Psoas muscle (tissue), 8 donors: ENCODE measurements at places on chromosomes 6 and 20. TPM values are rescaled to one million over a fixed set of nuclear protein-coding genes. Genes with fewer than 3 reads are reported as not detected.

DNA sequence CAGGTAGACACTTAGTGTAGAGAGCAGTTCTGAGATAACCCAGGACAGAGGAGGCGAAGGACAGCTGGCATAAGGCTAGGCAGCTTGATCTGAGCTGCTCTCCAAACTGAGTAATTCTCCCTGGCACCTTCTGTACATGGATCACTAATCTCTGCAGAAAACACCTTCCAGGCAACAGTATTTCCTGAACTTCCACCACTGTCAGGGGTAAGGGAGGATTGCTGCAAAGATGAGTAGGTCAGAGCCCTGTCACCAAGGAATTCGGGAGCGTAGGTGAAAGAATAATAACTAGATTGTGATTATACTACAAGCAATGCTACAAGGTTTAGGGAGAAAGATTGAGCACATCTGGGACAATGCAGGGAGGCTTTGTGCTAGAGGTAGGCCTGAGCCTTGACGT is 1.9 kb downstream of the HM13 start:
- no peak for DNase-seq
- H3K4me1 ChIP-seq: peaks cover 41% of the 10 kb centered on the region
- H3K4me3 ChIP-seq: peak overlapping the region; percentile 99
- peaks cover 21% of the 10 kb centered on the region for H3K36me3 ChIP-seq

GRCh38 chr6:130136798-130137197 is 86.0 kb downstream of the SAMD3 start:
- no peak overlapping the region for H3K4me3 ChIP-seq
- no peaks in the 10 kb centered on the region for H3K27me3 ChIP-seq
- no peaks in the 10 kb centered on the region for H3K4me1 ChIP-seq
- DNase-seq: no peak

- H3K36me3 ChIP-seq: no peaks in the 10 kb centered on the region
- DNase-seq: no peak
- no peaks in the 10 kb centered on the region for H3K4me1 ChIP-seq
- no peak overlapping the region for H3K27ac ChIP-seq
- no peaks in the 10 kb centered on the region for H3K27me3 ChIP-seq
Observed at GRCh38 chr6:167662075-167662880, 164.4 kb upstream of the AFDN start.

GRCh38 chr6:13873288-13874190 is 51.2 kb upstream of the RNF182 start:
- H3K4me3 ChIP-seq: peak overlapping the region; percentile 63
- DNase-seq: peak; percentile 70
- no peaks in the 10 kb centered on the region for H3K36me3 ChIP-seq
- peaks cover 9% of the 10 kb centered on the region for H3K4me1 ChIP-seq

The FAM162B gene
- 1.8 TPM for total RNA-seq

DNA sequence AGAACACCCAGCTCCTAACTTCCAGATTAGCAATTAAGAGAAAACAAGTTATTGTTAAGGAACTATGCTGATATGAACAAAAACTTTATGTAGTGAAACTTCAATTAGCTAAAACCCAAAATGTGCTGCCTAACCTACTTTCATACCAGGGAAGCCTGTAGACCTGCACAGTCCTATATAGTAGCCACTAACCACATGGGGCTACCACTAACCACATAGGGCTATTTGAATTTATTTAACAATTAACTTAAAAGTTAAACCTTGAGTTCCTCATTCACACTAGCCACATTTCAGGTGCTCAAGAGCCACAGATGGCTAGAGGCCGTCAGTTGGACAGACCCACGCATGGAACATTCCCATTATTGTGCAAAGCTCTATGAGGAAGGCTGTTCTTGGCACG is 72.4 kb upstream of the LAMP5 start:
- no peaks in the 10 kb centered on the region for H3K27me3 ChIP-seq
- H3K4me1 ChIP-seq: no peaks in the 10 kb centered on the region
- H3K36me3 ChIP-seq: no peaks in the 10 kb centered on the region
- no peak overlapping the region for H3K27ac ChIP-seq
- DNase-seq: no peak

GRCh38 chr20:36821964-36822437 is 48.4 kb upstream of the DSN1 start:
- DNase-seq: no peak
- peaks cover 5% of the 10 kb centered on the region for H3K36me3 ChIP-seq
- H3K4me1 ChIP-seq: peaks cover 9% of the 10 kb centered on the region
- H3K27ac ChIP-seq: no peak overlapping the region

The ATP6V1G2 gene
- 2.8 TPM for total RNA-seq

The CD24 gene
- total RNA-seq: 0.84 TPM

- no peaks in the 10 kb centered on the region for H3K4me1 ChIP-seq
- no peak overlapping the region for H3K27ac ChIP-seq
- H3K36me3 ChIP-seq: no peaks in the 10 kb centered on the region
- DNase-seq: no peak
- no peak overlapping the region for H3K4me3 ChIP-seq
Observed at GRCh38 chr6:6610031-6610591, 21.6 kb downstream of the LY86 start.

DNA sequence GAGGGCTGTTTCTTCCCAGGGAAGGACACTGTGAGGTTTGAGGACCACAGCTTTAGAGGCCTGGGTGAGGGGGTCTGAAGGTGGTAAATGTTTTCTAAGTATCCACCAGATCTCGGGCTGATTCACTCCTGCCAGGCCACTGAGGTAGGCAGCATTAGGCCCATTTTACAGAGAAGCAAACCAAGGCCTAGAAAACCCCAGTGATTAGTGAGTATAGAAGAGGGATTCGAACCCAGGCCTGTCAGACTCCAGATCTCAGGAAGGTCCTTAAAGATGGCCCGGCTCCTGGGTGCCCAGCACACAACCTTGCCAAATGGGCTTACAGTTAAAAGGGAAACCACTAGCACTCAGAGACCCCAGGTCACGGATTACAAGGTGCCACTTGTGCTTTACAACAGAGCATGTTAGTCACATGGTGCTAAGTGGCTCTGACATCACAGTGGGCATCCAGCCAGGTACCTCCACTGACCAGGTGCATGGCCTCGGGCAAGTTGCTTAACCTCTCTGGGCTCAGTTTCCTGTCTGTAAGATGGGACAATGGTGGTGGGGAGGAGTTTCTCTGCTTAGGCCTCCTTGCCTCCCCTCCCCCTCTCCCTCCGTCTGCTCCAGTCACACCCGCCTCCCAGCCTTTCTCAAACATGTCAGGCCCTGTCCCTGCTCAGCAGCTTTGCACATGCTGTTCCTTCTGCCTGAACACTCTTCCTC is 18.8 kb upstream of the SIRPA start:
- no peaks in the 10 kb centered on the region for H3K27me3 ChIP-seq
- no peak overlapping the region for H3K4me3 ChIP-seq
- no peak overlapping the region for H3K27ac ChIP-seq
- peaks cover 5% of the 10 kb centered on the region for H3K4me1 ChIP-seq
- H3K36me3 ChIP-seq: no peaks in the 10 kb centered on the region

DNA sequence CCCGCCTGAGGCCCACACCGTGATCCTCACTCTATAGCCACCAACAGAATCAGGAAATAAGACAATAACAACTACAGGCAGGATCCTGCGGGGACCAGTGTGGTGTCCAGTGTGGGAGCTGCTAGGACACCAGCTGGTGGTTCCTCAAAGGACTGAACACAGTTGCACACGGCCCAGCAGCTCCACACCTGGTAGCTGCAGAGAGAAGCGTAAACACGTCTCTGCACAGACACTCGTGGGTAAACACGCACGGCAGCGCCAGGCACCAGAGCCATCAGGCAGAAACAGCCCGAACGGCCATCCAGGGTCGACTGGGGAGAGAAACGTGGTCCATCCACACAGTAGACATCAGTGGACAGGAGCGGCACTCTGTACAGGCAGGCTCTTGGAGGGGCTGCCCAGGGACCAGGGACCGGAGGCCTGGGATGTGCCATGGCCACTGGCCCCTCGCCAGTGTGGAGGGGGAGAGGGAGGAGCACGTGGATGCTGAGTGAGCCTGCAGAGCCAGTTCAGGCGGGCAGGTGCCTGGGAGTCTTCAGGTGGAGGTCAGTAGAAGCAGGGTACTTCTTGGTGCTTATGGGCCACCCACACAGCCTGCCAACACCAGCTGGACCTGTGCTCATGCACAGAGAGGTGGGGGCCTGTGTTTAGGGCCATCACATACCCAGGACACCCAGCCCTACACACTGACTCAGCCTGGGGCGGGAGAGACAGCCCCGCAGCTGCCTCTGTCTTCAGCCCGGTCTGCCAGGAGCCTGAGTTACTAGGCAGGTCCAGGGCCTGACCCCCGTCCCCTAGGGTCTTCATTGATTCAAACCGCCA is 7.4 kb upstream of the LAMA5 start:
- H3K27me3 ChIP-seq: no peaks in the 10 kb centered on the region
- no peak overlapping the region for H3K4me3 ChIP-seq
- no peaks in the 10 kb centered on the region for H3K36me3 ChIP-seq
